Substantia nigra (tissue), 51 donors: ENCODE measurements at places on chromosomes 4 and X.

GRCh38 chrX:30219372-30219771 lies 4.0 kb downstream of the MAGEB2 start:
- no peak for DNase-seq

DNA sequence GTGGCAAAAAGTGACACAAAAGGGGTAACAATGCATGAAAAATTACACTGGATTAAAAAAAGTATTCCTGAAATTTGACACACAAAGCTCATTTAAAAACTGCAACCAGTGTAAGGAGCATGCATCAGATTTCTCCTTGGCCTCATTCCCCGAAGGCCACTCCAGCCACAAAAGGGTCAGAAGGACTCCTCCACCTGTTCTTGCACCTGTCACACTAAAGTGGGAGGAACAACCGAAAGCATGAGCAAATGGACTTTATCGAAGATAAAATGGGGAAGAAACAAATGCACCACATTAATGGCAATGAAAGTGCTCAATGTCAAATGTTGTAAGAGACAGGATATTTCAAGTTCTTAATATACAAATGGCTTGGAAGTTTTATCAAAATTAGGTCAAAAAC lies 88.2 kb downstream of the ADGRA3 start:
- no peak for DNase-seq

GRCh38 chr4:37603711-37604110 lies 82.5 kb downstream of the RELL1 start:
- no peak for DNase-seq

GRCh38 chr4:23631255-23631950 lies 258.4 kb downstream of the PPARGC1A start:
- DNase-seq: no peak

DNA sequence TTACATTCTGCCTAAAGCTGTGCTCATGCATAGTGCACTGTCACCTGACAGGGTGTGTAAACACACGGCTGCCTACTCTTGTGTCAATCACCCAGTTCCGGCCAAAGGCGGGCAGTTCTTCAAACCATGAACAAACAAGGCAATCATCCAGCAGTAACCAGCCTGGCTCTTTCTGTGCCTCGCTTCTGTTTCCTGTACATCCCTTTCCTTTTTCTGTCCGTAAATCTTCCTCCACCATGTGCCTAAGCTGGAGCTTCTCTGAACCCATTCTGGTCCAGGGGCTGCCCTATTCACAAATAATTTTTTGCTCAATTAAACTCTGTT lies 60.8 kb upstream of the CBR4 start:
- no peak for DNase-seq

DNA sequence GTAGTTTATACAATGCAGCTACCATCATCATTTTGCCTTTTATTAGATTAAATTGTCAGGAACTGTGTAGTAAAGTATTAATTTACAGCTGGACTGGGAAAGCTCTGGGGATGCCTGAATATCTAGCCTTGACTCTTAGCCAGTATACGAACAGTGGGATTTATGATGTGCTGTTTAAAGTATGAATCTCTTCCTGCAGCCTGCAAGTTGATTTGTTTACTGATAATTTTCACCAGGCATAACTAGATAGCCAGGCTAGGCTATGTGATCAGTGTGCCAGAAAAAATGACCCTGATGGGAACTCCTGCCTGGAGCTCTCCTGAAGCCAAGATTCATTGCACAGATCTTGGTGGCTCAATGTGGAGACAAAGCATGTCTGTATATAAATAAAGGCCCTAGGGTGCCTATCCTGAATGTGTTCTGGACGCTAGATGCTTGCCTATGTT lies 119.2 kb downstream of the SCLT1 start:
- no peak for DNase-seq

DNA sequence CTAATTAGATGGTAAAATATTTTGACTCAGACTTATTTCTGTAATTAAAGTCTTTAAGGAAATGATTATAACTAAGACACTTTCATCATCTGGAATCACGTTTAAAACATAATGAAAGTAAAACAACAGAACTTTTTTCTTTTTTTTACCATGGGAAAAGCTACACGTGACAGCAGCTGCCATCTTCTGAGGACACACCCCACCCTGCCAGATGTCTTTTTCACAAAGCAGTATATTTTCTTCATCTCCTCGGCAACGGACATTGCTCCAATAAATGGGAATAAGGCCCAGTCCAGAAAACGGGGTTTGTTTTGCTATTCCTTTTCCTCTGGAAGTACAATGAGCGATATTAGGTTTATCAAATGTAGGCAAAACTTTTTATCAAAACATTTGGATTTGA lies 17.5 kb downstream of the PRSS12 start:
- DNase-seq: no peak

DNA sequence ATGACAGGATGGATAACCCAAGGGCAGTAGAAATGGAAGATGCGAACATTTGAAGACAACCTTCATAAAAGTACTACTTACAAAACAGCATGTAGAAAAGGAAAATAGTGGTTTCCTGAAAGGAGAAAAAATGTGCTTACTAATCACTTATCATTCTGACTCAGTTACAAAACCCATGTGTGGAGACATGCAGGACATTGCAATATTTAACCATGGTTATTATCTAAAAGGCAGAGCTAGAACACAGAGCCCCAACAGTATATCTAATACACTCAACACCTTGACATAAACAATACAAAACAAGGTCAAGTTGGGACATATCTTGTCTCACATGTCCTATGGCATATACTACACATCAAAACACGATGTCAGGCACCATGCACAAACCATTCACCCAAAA lies 55.9 kb downstream of the EIF4E start:
- DNase-seq: no peak
